ENCODE measurements at places on chromosomes 3 and 15.

DNA sequence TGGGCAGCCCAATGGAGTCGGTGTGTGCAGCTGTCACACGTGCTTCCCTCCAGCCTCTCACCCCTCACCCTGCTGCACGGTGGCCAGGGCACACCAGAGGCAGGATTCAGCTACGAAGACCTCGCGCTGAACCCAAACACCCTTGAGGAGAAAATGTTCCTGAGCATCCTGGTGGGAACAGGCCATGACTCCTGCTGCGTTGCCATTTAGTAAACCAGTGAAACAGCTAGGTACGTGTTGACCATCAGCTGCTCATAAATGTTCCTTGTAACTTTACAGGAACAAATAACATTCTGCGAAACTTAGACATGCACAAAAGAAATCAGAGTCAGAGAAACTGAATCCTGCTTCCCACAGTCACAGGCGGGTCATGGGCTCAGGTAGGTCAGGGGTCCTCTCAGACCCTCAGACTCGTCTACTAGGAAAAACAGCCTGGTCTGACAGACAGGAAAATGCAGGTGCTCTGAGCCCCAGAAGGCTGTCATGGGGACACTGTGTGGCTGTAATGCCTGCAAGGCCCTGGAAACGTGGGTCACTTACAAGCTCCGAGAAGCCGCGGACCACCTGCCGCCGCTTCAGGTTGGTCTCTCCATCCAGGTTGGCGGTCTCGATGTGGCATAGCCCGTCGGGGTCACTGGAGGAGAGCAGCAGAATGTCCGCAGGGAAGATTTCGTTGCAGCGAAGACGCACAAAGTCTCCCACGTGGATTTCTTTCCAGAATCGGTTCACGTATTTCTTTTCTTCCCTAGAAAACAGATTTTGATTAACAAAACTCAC is 82.5 kb downstream of the ATP10A start:
- DNase-seq: no peak

- no peak for DNase-seq
Observed at GRCh38 chr3:195119461-195120266, 151.3 kb downstream of the XXYLT1 start.

- no peak for DNase-seq
Observed at GRCh38 chr3:165749821-165750220, 87.4 kb downstream of the BCHE start.

GRCh38 chr15:95327661-95328060 is 1002.8 kb upstream of the NR2F2 start:
- no peak for DNase-seq

DNA sequence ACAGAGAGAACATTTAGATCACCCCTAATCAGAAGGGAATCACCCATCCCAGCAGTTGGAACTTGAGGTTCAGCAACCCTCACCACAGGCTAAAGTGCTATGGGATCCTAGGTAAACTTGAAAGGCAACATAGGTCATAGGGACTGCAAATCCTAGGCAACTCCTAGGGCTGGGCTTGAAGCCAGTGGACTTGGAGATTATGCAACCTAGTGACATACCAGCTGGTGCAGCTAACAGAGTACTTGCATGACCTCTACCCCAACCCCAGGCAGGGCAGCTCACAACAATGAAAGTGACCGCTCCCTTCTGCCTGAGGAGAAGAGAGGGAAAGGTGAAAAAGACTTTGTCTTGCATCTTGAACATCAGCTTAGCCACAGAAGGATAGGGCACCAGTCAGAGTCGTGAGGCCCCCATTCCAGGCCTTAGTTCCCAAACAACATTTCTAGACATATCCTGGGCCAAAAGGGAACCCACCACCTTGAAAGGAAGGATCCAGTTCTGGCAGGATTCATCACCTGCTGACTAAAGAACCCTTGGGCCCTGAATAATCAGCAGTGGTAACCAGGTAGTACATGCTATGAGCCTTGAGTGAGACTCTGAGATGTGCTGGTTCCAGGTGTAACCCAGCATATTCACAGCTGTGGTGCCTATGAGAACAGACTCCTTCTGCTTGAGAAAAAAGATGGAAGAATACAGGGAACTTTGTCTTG is 37.6 kb upstream of the FBN1 start:
- no peak for DNase-seq

DNA sequence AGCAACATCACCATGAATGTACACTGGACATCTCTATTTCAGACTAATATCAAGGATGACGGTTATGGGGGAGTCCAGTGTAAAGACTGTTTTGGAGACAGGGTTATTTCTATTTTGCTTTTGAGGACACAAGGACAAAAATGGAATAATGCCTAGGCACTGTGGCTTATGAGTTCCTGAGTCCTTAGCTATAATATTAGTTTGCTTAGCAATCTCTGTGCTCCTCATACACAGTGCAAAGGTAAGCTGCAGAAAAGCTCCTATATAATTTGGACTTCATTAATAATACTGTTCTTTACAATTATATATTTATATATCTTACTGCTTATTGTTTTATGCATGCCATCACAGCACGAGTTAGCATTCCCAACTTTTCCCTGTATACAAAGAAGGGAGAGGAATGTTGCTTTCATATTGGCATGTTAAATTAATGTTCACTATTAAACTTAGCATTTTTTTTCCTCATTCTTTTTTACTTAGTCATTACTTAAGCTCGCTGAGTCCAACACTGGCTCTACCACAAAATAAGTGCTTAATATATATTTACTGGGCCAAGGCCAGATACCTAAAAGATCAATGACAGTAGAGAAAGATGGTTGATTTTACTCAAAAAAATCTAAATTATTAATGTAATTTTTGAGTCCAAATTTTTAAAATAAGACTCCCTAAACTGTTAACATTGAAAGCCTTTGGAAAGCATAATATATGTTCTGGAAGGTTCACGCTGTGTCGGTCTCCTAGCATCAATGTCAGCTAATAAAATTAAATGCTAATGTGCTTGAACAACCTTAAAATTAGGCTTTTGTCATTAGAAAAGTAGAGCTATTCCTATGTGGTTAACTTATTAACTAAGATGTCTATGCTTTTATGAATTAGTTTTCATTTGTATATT is 13.8 kb downstream of the THBS1 start:
- DNase-seq: no peak

DNA sequence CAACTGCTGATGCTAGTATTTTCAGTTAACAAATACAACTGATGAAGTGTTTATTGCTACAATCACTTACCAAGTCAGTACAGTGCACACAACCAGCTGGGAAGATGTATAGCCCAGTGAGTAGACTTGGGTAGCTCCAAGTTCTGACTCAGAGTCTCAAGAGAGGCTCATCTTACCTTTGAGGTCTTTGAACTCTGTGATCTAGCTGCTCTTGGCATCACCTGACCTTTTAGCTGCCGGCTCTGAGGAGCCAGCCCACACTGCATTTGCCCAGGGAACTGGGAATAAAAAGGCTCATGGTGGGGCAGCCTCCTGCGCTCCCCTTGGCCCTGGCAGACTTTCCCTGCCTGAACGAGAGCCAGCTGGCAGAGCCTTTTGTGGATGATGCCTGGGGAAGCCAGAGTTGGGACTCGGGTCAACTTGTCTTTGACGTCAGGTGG is 82.6 kb downstream of the CEMIP start:
- DNase-seq: no peak

DNA sequence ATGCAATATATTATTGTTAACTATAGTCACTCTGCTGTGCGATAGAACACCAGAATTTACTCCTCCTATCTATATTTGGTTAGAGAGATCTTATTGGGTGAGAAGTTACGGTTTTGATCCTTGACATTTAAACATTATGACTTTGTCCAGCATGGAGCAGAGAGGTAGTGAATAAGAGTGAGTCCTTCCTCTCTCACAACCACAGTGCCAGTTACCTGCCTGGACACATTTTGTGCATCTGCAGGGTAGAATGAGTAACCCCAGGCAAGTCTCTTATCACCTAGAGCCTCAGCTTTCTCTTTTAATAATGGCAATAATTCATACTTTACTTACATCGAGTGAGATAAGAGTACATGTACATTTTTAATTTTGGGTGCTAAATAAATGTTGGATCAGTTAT is 24.1 kb downstream of the KAT2B start:
- DNase-seq: no peak
